EH (cell line): ENCODE measurements at places on chromosomes 1 and 21.

DNA sequence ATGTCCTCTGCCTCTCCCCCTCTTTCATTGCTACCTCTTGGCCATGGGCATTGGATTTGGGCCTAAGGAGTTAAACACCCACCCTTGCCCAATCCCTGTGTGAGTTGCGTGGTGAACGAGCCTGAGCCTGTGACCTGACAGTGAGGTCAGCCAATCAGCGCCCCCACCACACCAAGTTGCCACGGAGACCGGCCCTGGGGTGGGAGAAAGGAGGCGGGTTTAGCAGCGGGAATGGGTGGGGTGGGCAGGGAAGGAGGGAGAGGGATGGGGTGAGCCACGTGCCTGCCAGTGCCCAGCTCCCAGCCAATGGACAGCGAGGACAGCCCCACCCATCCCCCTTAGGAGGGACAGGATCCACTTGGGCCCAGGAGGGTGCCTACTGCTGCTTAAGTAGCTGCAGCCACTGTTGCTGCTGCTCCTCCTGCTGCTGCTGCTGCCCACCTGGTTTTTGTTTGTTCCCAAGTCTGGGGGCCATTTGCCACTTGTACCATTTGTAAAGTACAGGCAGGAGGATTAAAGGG, 9.5 kb downstream of the ZBTB7B start:
- DNase-seq = peak; percentile 51

DNA sequence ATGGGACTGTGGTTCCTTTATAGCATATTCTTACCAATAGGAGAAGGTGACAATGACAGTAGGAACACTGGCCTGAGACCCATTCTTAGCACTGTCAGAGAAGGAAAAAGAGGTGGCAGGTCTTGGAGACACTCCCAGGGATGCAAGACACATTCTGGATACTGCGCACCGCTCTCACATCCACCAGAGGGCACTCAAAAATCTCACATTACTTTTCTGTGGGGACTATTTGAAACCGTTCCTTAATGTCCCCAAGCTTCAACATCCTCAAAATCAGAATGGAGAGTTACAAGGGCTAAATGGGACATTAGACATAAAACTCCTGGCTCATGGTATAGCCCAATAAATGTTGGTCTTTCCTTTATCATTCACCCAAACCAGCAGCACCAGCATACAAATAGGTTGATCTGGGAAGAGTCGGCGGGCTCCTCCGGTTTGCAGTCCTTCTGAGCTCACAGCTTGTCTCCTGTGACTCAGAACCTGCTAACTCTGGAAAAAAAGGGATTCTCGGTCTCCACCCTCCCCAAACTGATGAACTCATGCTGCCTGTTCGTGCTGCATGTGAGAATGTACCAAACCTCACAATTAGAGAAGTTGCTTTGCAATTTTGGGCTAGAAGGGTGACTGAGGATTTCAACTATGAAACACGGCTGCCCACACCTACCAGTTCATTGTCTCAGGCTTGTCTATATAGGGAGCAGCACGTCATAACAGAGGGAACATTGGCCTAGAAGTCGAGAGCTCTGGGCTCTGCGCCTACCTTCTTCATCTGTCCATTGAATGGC, 40.2 kb downstream of the IL12RB2 start:
- peak; percentile 75 for DNase-seq

GRCh38 chr21:36465478-36465877, 14.4 kb downstream of the CLDN14 start:
- DNase-seq = no peak

DNA sequence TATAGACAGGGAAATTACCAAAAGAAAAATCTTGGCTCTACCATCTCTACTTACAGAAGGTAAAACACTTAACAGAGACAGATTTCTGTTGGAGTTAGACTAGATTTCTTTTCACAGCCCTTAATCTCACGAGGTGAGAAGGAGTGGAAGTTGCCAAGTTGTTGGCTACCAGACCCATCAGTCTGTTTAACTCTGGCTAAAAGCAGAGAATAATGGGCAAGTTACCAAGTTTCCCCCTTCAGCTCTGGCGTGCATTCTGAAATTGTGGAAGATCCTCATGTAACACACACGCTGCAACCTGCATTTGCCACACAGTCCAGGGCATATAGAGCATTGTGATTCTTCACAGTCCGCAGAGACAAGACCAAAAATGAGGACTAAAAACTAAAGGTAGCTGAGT, 49.3 kb downstream of the STX6 start:
- no peak for DNase-seq

- DNase-seq = no peak
These were observed 45.2 kb downstream of the SYF2 start for GRCh38 chr1:25187077-25187476.

GRCh38 chr1:97508653-97509218, 412.1 kb downstream of the DPYD start:
- no peak for DNase-seq

DNA sequence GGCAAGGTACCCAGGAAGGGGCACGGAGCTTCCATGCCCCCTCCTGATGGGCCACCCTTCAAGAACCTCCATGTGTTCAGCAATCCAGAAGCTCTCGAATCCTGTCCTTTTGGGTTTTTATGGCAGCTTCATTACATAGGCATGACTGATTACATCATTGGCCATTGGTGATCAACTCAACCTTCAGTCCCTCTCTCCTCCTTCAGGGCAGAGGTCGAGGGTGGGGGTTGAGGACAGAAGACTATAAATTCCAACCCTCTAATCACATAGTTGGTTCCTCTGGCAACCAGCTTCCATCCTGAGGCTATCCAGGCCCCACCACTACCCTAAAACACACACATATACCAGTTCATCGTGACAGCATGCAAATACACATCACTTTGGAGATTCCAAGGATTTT, 135.7 kb downstream of the ZNF281 start:
- DNase-seq = no peak

GRCh38 chr1:162371611-162372010, 5.0 kb downstream of the SPATA46 start:
- peak; percentile 76 for DNase-seq

DNA sequence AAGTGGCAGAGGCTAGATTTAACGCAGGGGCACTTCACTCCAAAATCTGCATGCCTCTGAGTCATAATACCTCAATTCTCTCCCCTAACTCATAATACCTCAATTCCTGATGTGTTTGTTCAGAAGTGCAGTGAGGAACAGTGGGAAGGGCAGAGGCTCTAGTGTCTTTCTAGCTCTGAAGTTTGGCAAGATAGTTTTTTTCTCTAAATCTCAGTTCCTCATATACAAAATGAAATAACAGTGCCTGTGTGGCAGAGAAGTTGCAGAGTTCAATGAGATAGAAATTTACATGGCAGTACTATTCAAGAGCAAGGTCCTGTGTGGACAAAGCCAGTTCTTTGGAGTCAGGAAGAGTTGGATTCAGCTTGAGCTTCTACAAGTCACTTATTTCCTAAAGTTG, 9.8 kb downstream of the JUN start:
- no peak for DNase-seq

GRCh38 chr21:34890470-34890723, 158.7 kb downstream of the RUNX1 start:
- no peak for DNase-seq

DNA sequence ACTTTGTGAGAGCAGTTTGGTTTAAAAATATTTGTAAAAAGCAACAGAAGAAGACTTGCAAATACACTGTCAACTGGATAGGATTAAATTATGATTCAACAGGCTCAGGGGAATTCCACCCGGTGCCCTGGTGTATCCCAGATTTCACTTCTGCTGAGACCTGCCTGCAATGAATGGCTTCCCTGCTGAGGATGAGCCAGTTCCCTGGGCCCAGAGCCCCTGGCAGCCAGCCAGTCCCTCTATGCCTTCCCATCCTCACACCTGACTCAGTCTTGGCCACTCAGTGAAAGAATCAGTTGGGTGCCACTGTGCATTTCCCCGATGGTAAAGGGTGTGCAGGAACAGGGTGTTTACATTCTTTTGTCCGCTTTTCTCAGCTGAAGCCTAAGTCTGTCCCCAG, 64.4 kb downstream of the KCTD3 start:
- DNase-seq = peak; percentile 43

- peak; percentile 90 for DNase-seq
These were observed 197.3 kb downstream of the MATN1 start for GRCh38 chr1:30525971-30526651.

DNA sequence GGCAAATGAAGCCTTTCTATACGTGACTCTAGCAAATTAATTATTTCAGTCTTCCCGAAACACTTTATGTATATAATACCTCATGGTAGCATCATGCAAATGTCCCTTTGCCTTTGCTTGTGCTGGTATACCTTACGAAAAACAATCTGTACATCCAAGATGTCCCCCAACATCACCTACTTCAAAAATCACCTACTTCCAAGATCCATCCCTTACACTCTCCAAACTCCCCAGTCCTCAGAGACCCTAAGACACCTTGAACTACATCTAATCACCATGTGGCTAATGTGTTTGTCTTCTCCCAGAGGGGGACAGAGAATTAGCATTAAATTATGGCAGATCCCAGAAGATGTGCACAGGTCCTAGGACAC, 46.5 kb upstream of the CRNN start:
- DNase-seq = no peak

GRCh38 chr1:192256674-192257334, 60.0 kb upstream of the RGS21 start:
- DNase-seq = no peak

GRCh38 chr1:164733070-164733469, 174.1 kb downstream of the PBX1 start:
- DNase-seq = peak; percentile 85

- peak; percentile 94 for DNase-seq
These were observed 3.1 kb upstream of the ARHGEF2 start for GRCh38 chr1:155981266-155982088.

- peak; percentile 97 for DNase-seq
These were observed 10.8 kb upstream of the ASCL5 start for GRCh38 chr1:201137579-201138310.

- no peak for DNase-seq
These were observed 79.7 kb downstream of the POFUT2 start for GRCh38 chr21:45207839-45208626.

- DNase-seq = no peak
These were observed 101.8 kb downstream of the ADARB1 start for GRCh38 chr21:45176141-45176540.

- no peak for DNase-seq
These were observed 163.8 kb downstream of the NPHP4 start for GRCh38 chr1:5828308-5828935.

GRCh38 chr1:111223126-111223685, 4.3 kb upstream of the CHI3L2 start:
- no peak for DNase-seq

DNA sequence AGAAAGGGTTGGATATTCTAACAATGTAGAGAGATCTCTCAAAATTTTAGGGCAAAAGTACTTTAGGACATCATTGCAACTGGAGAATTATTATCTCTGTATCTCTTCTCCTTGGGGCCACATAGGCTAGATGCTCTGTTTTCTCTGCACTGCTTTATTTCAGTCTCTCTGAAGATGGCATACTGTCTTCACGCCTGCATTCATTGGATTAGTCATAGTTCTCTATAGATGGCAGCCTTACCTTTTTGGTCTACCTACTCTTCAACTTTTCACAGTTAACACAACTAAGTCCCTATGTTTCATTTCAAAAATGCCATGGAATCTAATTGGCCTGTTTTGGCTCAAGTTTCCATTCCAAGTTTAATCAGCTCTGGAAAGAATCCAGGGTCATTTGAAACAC, 1623.3 kb upstream of the B3GALT2 start:
- DNase-seq = no peak

GRCh38 chr1:46184920-46185658, 8.8 kb upstream of the P3R3URF start:
- DNase-seq = no peak

DNA sequence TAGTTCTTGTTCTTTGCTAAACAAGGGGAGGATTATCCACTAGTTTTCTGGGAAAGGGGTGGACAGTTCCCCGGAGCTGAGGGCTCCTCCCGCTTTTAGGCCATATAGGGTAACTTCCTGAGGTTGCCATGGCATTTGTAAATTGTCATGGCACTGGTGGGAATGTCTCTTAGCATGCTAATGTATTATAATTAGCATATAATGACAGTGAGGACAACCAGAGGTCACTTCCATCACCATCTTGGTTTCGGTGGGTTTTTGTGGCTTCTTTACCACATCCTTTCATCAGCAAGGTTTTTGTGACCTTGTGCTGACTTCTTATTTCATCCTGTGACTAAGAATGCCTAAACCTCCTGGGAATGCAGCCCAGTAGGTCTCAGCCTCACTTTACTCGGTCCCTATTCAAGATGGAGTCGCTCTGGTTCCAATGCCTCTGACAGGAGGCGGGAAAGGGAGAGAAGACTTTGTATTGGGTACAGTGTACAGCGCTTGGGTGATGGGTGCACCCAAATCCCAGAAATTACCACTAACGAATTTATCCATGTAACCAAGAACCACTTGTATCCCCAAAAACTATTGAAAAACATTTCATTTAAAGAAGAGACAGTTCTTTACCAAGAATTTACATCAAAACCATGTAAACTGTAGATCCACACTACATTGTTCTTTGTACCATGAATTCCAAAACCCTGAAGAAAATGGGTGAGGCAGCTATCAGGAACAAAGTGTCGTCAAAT, 8.7 kb upstream of the SLC2A5 start:
- DNase-seq = peak; percentile 78

- peak; percentile 10 for DNase-seq
These were observed 2.7 kb upstream of the PRDM16 start for GRCh38 chr1:3066250-3066711.

- DNase-seq = no peak
These were observed 804 bp upstream of the IKBKE start for GRCh38 chr1:206469411-206469932.

GRCh38 chr1:88060112-88060673, 623.9 kb upstream of the PKN2 start:
- no peak for DNase-seq

DNA sequence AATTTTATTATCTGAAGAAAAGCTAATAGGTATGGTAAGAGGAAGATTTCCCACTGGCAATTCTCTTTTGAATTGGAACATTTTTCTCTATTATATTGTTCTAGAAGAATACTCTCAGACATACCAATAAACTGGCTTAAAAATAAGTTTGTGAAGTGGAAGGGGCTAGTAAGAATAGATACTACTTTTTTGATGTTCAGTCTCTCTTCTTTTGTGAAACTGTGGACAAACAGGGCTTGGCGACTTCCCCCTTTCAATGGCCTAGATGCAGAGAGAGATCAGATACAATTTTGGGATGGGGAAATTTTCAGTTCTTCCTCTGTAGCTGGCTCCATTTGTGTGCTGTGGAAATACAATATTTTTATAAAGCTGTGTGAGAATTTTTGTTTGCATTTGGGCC, 2.5 kb downstream of the PBX1 start:
- no peak for DNase-seq

- peak; percentile 33 for DNase-seq
These were observed 500.8 kb upstream of the PBX1 start for GRCh38 chr1:164058198-164058597.

DNA sequence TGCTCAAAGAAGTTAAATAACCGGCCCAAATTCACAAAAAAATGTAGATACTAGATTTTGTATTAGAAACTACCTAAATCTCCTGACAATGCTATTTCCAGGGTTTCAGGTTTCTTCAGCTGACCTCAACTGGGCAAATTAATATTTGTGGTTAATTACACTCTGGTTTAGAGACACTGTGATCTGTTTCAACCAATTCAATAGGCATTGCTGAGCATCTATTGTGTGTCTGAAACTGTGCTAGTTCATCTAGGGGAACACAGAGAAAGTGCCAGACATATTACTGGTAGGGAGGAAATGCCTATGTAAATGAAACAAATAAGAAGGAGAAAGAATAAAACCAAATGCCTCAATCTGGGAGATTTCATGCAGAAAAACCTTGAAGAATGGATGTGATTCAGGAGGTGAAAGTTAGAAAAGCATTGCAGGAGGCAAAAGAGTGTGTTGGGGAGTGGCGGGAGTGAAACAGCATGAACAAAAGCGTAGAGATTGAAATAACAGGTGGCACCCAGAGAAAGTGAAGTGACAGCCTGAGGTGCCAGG, 51.3 kb upstream of the IVNS1ABP start:
- peak; percentile 6 for DNase-seq
